ENCODE measurements at places on chromosomes 3 and 15.

DNA sequence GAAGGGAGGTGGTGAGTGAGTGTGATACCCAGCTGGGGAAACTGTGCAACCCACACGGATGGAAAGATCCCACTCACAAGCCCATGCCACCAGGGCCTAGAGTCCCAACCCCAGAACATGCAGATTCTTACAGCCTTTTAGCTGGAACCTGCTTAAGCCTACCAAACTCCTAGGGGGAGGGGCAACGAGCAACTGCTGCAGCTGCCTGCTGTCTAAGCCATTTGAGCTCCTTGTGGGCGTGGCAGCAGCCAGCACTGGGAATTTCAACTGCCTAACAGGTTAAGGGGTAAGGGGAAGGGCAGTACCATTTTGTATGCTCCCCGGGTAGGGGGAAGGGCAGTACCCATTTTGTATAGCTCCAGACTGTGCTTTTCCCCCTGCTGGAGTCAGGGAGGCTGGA is 673.2 kb upstream of the BCHE start:
- no peak for DNase-seq

- DNase-seq = no peak
Observed at GRCh38 chr15:25541228-25541627, 102.4 kb upstream of the UBE3A start.

DNA sequence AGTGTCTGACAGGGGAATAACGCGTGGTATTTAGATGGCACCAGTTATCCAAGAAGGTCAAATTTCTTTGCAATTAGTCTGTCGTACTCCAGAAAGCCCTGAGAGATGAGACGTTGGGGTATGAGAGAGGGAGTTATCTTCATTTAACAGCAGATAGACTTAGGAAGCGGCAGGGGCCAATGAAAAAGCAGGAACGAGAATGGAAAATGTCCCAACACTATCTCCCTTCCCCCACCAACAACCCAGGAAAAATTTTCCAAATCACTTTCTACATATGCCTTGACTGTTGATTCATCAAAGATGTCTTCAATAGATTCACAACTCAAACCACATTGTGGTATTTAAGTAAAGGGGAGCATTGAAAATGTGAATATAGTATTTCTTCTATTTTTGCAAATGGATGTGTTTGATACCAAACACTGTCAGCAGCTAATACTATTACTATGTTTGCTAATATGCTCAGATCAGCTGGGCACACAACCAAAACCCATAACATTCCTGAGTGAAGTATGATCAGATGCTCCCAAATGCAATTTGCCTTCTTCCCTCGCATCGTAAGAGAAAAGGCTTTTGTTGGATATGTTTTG is 13.3 kb upstream of the GREM1 start:
- no peak for DNase-seq

GRCh38 chr3:195372220-195372619 is 70.6 kb downstream of the ACAP2 start:
- DNase-seq = no peak

GRCh38 chr3:53416530-53416929 is 69.2 kb upstream of the DCP1A start:
- no peak for DNase-seq

DNA sequence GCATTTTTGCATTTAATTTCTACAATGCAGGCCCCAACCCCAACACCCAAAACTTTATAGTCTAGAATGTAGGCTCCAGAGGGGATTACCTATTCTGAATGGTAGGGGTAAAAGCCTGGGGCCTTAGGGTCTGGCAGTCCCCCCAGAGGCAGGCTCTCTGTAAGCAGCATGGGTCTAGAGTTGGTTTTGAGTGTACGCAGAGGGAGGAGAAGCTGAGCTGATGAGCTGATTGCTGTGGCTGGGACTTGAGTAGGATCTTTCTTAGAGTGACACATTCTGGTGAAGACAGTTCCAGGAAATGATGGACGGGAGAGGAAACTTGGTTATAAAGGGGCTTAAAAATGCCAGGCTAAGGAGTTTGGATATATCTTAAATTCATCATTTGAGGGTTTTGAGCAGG is 2.1 kb downstream of the LPP start:
- DNase-seq = no peak

DNA sequence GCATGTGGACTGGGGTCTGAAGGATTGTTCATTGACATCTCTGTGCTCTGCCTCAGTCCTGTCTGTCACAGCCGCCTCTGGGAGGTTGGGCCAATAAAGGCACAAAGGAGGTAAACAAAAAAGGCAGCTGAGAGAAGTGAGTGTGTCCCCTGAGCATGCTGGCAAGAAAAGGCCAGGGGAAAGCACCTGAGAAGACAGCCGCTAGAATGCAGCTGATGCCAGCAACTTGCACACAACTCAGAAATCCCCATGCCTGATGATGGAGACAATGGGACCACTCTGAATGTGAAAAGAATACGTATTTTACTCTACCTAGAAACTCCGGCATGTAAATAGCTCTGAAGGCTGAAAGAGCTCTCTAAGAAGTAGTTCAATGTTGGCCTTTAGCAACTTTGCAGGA is 118.7 kb downstream of the KCNH8 start:
- no peak for DNase-seq

GRCh38 chr3:104596054-104596453 is 770.7 kb upstream of the ALCAM start:
- DNase-seq = no peak

- no peak for DNase-seq
Observed at GRCh38 chr3:4656059-4656458, 162.9 kb downstream of the ITPR1 start.

DNA sequence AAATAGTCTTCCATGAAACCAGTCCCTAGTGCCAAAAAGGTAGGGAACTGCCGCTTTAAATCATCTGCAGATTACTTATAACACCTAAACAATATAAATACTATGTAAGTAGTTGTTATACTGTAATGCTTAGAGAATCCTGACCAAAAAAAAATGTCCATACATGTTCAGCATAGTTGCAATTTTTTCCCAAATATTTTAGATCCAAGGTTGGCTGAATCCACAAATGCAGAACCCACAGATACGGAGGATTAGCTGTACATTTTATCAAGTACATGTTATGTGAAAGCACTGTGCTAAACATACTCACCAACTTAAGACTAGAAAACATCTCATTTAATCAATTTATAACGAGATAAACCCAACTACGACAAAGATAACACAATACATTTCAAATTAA is 9.3 kb downstream of the MSL2 start:
- DNase-seq = no peak

GRCh38 chr15:64667736-64668161 is 107.6 kb downstream of the RBPMS2 start:
- DNase-seq = no peak

- DNase-seq = no peak
Observed at GRCh38 chr15:40252438-40253166, 13.7 kb downstream of the PAK6 start.

GRCh38 chr3:182910936-182911781 is 69.2 kb downstream of the DCUN1D1 start:
- no peak for DNase-seq

DNA sequence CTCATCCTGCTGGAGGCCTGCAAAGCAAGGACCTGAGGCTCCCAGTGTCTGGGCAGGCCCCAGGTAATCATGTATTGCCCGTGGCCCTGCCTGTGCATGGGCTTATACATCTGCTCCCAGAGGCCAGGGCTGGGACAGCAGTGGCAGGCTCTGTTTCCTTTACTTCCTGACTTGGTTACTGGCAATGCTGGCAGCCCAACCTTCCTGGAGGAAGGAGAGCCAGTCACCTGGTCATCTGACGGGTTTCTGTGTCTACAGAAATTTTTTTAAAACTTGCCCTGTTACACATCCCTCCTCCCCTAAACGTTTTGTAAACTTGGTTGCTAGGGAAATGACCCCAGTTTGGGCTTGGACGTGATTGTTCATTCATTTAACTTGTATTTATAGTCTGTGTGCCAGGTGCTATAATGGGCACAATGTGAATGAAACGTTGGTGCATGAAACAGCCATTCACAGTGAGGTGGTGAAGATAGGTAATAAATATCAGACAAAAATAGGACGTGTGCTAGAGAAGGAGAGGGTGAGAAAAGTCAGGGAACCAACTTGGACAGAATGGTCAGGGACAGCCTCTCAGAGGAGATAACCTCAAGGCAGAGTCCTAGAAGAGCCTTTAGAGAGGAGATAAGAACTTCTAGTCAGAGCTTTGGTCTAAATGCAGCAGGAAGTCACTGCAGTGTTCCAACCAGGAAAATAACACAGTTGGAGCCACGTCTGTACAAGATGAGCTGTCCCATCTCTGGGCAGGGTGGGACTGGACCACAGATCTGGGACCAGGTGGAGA is 14.1 kb downstream of the TEX264 start:
- DNase-seq = no peak

- no peak for DNase-seq
Observed at GRCh38 chr3:189630767-189631372, 319 bp upstream of the TP63 start.

GRCh38 chr15:96158938-96159337 is 171.6 kb upstream of the NR2F2 start:
- no peak for DNase-seq

- no peak for DNase-seq
Observed at GRCh38 chr3:46449755-46450552, 14.8 kb downstream of the LTF start.

- DNase-seq = no peak
Observed at GRCh38 chr15:83207660-83208366, at the start of gene HDGFL3. TSS of gene HDGFL3 (minus strand) at chr15:83207823. CDS start at chr15:83207414, 409 bp downstream.

DNA sequence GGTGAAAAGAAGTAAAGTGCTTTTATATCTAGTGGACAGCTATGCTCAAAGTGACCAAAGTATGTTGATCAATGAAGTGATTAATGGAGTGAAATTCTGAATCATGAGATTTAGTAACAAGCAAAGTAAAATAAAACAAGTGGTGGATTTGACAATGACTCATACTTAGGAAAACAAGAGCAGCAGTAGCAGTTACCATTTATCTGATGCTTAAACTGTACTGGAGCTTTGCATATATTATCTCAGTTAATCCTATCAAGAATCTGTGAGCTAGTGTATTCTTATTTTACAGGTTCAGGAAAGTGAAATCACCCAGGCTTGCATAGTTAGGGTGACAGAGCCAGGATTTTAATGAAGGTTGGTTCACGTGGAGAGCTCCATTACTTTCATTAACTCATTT is 50.6 kb upstream of the SPATA16 start:
- no peak for DNase-seq

- no peak for DNase-seq
Observed at GRCh38 chr3:189404024-189404423, 227.2 kb upstream of the TP63 start.

- DNase-seq = no peak
Observed at GRCh38 chr3:109804697-109805096, 467.4 kb upstream of the DPPA4 start.

DNA sequence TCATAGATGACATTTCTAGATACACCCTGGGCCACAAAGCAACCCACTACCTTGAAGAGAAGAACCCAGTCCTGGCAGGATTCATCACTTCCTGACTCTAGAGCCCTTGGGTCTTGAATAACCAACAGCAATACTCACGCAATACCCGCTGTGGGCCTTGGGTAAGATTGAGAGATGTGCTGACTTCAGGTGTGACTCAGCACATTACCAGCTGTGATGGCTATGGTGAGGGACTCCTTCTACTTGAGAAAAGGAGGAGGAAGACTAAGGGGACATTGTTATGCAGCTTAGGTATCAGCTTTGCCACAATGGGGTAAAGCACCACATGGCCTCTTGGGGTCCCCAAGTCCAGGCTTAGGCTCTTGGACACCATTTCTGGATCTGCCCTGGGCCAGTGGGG is 14.9 kb downstream of the C3orf33 start:
- DNase-seq = no peak

DNA sequence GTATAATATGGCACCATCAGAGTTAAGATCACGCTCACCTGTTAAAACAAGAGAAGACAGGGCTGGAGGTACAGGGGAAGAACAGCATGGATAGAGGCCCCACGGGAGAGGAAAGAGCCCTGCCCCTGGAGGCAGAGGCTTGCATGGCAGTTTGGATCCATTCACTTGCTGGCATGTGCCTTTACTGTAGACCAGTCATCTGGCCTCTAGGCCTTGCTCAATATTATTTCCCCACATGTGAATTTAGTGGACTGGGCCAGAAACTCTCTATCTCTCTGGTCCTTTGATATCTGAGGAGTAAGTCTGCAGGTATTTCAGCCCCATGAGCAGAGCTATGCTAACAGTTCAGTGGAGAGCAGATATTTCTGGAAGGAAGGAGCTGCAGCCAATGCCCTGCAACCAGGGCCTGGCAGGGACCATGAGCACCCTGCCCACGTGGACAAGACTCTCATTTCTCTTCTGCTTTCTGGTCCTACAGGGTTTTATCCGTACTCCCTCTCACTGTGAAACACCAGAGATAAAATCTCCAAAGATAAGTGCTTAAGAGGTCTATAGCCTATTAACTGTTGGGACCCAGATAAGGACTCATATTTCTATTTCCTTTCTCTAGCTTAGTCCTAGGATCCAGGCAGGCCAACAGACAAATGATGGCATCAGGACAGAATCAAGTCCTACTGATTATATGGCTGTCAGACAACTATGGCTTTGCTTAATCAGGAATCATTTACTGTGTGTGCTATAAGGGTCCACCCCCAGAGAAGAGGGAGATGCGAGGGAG is 65.0 kb downstream of the CLDN11 start:
- DNase-seq = no peak

DNA sequence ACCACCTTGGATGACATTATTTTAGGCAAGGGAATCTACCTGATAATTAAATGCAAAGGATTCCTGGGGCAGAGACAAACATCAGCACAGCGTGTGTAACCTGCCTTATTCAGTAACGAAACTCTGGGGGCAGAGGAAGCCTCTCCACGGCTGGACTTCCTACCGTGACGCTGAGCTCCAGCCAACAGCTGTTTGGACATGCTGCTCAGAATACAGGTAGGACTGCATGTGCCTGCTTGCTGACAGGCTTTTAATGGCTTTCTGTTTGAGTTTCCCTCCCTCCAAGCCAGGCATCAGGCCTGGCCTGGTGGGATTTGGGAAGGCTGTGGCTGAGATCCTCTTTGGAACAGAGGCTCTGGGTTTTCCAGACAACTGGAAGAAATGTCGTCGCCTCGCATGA is 150.6 kb downstream of the ADAMTS17 start:
- no peak for DNase-seq

- no peak for DNase-seq
Observed at GRCh38 chr15:51579012-51579411, 43.6 kb downstream of the DMXL2 start.

DNA sequence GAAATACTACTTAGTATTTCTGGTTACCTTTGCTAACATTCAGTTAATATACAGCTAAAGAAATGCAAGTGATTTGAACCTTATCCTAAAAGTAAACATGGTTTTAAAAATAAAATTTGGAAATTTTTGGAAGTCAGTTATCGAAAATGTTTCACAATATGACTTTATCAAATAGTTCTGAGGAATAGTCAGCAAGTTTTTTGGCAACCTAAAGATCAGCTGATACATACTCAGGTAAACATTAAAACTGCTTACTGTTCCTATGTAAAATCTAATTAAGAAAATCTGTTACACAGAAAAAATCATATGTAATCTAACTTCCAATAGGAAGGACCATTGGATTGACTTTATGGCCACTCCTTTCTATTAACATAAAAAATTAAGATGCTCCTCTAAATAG is 24.1 kb downstream of the IFT80 start:
- no peak for DNase-seq

- no peak for DNase-seq
Observed at GRCh38 chr3:55282994-55283393, 204.1 kb downstream of the WNT5A start.

Measured in cortex of kidney (tissue), 1 donor.